ENCODE measurements at places on chromosomes 4 and X.

GRCh38 chr4:154485127-154485773 lies 6.3 kb downstream of the DCHS2 start:
- no peak for DNase-seq

- no peak for DNase-seq
Measured at GRCh38 chr4:141501931-141502330, 134.5 kb upstream of the IL15 start.

DNA sequence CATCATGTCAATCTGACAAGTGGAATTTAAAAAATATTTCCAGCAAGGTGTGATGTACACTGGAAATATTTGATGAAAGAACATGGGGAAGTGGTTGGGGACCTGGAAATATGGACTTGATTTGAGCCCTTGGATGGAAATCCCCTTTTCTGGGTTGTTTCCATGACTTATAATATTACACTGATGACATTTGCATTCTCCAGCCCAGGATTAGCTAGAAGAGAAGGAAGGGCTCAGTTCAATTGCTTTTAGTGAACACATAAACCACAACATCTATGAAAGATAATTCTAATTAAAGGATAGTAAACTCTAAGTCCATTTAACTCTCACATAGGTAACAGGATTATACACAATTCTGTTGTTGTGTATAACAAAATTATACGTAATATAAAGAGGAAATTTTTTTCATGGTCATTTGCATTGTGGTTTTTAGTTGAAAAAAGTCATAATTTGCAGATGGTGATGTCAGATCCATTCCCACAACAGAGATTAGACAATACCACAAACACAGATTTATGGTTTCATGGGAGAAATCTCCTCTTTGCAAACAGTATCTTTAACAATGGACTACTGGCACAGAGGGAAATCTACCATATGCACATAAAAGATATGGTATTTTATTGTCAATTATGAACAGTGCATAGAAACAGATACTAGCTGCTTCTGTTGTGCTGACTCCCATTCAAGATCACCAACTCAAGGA lies 126.5 kb downstream of the DKK2 start:
- DNase-seq: no peak

DNA sequence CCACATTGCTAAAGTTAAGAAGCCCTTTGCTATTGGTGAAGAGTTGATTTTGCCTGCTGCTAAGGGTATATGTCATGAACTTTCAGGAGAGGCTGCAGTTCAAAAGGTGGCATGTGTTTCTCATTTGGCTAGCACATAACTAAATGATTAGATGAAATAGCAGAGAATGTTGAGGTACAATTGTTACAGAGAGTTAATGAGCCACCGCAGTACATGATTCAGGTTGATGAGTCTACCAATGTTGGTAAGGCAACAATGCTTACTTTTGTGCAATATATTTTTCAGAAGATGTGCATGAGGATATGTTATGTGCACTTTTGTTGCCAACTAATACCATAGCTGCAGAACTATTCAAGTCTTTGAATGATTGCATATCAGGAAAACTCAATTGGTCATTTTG lies 21.1 kb upstream of the CXCL2 start:
- no peak for DNase-seq

DNA sequence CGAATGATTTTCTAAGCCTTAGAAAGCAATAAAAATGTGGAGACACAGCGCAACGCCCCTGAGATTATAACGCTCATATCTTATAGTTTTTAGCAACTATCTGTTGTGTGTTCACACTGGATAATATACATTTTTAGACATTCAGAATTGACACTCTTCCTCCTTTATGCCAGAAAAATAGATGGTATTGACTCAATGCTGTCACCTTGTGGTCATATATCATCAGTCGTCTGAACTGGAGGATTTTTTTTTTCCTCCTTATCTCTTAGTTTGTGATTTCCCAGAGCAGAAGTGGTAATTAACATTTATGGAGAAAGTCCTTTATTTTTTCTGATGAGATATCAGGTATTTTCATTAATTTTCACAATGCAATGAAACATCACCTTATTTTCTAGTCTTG lies 759.6 kb downstream of the RAB28 start:
- no peak for DNase-seq

- DNase-seq: no peak
Measured at GRCh38 chr4:48162162-48162561, 28.1 kb upstream of the TXK start.

- no peak for DNase-seq
Measured at GRCh38 chr4:22462688-22463087, 53.2 kb downstream of the ADGRA3 start.

GRCh38 chr4:37968747-37969146 lies 8.5 kb downstream of the PTTG2 start:
- no peak for DNase-seq

DNA sequence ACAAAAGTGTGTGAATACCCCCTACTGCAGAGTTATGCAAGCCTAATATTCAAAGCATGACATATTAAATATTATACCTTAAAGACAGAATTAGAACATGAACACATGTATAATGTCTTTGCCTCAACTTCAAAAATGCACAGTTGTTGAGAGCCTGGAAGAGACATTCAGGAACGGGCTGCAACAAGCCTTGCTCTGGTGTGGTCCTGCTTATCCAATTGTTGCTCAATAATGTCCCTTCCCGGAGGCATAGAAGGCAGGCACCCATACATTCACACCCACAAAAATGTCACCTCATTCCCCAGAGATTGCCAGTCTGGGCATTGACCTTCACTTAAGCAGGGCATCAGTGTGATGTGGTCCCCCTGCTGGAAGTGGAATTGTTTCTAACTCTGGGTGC lies 238.8 kb downstream of the CBR4 start:
- no peak for DNase-seq

DNA sequence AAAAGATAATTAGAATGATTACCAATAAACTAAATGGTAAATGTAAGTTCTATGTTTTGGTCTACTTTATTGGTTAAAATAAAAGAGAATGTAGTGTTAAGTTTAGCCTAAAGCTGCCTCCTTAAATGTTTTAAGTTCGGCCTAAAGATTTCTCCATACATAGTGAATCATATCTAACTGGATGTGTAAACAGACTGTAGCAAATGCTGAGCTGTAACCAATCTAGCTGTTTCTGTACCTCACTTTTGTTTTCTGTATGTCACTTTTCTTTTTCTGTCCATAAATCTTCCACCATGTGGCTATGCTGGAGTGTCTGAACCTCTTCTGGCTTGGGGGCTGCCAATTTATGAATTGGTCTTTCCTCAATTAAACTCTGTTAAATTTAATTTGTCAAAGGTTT lies 121.2 kb downstream of the TBCK start:
- DNase-seq: no peak

DNA sequence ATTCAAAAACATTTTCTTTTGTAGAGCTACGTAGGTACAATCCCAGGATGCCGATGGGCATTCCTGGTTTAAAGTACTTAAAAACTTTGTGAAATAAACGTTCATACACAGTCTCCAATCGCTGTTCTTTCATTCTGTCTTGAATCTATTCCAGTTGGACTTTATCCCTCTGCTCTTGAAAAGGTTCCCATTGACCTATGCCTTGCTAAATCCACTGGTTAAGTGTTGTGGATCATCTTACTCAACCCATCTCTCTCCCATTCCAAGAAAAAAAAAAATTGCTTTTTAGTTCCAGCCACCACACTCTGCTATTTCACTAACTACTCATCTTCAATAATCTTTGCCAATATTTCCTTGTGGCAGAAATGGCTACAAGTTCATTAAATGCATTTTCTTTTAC lies 542.3 kb upstream of the GRIA3 start:
- DNase-seq: no peak

DNA sequence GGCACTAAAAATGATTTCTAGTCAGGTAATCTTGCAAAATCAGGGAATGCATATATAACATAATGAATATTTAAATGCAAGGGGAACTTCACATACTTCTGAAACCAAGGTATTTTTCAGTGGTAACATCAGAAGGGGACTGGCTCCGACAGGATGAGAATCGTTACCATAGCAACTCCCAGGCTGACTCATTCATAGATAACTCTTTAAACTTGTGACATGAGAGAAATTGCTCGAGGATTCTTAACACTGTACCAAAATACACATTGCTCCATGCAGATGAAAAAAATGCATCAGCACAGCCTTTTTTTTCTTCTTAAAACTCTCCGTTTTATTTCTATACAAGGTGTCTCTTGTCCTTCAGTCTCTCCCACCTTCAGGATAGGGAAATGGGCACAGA lies 114.3 kb downstream of the GABRB1 start:
- DNase-seq: no peak

- DNase-seq: no peak
Measured at GRCh38 chrX:21645431-21645830, 12.7 kb downstream of the KLHL34 start.

DNA sequence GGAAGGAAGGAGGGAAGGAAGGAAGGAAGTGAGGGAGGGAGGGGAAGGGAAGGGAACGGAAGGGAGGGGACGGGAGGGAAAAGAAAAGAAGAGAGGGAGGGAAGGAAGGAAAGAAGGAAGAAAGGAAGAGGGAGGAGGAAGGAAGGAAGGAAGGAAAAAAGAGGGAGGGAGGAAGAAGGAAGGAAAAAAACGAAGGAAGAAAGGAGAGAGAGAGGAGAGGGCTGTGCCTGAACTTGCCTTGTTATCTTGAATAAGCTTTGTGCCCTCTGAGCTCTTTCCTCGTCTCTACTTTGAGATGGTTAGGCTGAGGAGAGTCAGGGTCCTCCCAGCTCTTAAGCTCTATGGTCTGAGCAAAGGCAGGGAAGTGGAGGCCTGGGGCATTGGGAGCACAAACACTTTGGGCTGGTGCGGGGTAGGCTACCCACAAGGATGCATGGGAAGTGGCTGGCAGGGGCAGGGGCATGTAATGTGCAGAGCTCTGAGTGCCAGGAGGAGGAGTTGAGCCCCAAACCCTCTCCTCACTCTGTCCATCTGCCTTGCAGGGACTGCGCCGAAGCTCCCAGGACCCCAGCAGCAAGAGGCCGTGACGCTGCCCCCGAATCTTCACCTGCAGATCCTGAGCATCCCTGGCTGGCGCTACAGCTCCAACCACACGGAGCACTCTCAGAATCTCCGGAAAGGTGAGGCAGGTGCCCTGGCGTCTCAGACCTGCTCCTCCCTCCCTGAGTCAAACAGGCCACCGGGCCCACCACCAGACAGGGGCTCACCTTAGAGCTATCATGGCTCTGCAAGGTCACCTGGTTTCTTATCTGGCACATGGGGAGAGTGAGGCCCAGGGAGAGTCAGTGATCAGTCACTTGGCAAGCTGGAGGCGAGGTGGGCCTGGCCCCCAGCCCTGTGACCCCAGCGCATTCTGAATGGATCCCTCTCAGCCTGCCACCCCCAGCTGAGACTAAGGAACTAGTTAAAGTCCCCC lies 26.5 kb upstream of the MRFAP1 start:
- no peak for DNase-seq

GRCh38 chr4:88575186-88575585 lies 17.1 kb upstream of the HERC3 start:
- no peak for DNase-seq

- DNase-seq: no peak
Measured at GRCh38 chr4:87962398-87963146, 12.9 kb upstream of the SPP1 start.

DNA sequence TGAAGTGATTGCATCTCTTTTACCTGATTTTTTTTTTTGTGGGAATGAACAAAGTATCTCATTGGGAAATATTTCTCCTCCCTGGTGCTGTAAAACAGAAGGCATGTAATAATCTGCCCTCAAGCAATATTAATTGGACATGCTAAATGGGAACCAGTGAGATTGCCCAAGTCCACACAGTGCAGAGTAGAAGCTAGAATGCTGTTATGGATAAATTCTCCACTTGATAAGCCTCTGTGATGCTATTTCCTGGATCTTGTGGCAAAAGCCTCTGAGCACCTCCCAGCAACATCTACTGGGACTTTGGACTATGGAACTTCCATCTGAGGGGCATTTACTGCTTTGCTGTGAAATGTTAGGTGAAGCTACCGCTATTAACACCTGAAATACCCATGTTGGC lies 46.9 kb upstream of the YTHDC1 start:
- no peak for DNase-seq

DNA sequence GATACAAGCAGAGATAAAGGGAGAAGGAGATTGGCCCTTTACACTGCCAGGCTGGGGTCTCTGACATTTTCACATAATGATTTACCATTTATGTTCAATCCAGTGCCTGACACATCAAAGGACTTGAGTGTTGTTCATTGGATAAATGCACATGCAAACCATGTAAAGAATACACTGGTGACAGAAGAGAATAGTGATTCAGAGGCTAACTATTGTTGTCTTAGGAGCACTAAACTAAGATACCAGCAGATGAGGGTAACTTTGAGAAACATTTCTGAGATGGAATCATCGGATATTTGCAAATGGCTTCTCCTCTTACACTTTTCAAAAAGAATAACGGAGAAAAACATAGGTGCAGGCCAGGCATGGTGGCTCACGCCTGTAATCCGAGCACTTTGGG lies 67.3 kb upstream of the HHIP start:
- DNase-seq: no peak

- DNase-seq: no peak
Measured at GRCh38 chr4:124997991-124998390, 285.5 kb upstream of the ANKRD50 start.

DNA sequence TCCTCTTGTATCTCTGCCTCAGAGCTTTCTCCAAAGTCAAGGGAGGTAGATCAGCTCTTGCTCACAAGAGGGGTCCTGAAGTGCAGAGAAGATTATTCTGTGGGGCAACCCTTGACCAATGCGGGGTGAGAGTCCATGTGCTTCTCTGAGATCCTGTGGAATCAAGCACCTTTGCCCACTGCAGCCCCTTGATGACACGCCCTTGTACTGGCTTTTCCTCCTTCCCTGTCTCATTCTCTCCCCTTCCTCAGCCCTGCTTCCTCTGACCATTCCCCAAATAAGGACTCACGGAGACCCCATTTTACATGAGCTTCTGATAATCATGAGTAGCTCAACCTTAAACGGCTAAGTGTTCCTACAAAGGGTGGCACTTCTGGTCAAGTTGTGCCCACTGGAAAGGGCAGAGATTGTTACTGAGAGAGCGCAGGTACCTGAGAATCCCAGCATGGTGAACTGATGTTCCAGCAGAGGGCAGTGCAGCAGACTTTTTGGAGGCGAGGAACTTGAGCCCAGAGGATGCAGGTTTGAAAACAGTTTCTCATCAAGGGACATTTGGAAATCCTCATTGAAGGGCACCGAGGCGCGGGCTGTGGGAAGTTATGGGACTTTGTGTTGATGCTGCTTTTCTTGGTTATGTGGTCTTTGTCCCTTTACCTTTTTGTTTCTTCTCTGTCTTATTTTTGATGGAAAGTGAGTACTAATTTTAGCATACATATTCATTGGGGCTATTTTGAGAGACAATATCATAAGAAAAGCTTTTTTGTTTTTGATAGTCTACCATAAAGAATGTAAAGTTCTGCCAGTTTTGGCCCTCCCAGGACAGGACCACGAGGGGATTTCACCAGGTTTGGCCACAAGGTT lies 201.3 kb downstream of the RBM46 start:
- DNase-seq: no peak

- DNase-seq: no peak
Measured at GRCh38 chr4:3851211-3851610, 85.0 kb downstream of the ADRA2C start.

GRCh38 chr4:36133658-36134057 lies 110.7 kb downstream of the ARAP2 start:
- DNase-seq: no peak

GRCh38 chr4:110184140-110184790 lies 14.2 kb downstream of the ELOVL6 start:
- no peak for DNase-seq

- DNase-seq: no peak
Measured at GRCh38 chr4:94715726-94716125, 42.0 kb upstream of the BMPR1B start.

Measured in stimulated activated CD8-positive, alpha-beta memory T cell treated with anti-CD3 and anti-CD28 coated beads, Interleukin-15, amount 100 ng/mL, for 4 hours (primary cell).